ENCODE measurements at places on chromosomes 2 and 18.

GRCh38 chr18:74638210-74638609 is 40.5 kb downstream of the ZNF407 start:
- H3K4me3 ChIP-seq = no peak overlapping the region
- no peaks in the 10 kb centered on the region for H3K36me3 ChIP-seq
- H3K4me1 ChIP-seq = no peaks in the 10 kb centered on the region

DNA sequence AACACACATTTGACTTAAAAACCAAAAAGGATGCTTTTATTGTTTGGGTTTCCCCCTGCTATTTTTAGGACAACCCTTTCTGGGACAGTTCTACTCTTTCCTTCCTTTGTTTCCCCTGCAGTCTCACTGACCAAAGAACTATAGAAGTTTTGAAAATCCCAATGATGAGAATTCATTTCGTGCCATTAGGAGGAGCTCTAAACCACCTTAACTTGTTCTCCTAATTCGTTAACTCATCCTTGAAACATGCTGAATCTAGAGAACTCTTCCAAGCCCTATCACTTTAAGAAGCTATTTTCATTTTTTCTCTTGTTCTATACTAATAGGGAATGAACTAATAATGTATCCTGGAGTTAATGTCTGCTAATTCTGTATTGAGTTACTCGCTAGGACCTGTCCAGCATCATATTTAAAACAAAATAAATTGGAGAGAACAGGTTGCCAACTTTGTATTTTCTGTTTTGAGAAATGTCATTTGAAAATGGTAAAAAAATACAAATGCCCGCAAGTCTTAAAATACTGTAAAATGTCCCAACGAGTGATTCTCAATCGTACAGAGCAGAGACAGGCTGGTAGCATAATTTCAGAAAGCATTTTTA is 62.9 kb downstream of the AFTPH start:
- H3K27me3 ChIP-seq = no peaks in the 10 kb centered on the region
- H3K36me3 ChIP-seq = peaks cover 17% of the 10 kb centered on the region
- no peaks in the 10 kb centered on the region for H3K4me1 ChIP-seq

GRCh38 chr2:30545875-30546274 is 98.8 kb downstream of the LCLAT1 start:
- H3K4me3 ChIP-seq = no peak overlapping the region
- no peaks in the 10 kb centered on the region for H3K4me1 ChIP-seq
- no peak for DNase-seq
- no peak overlapping the region for H3K27ac ChIP-seq

DNA sequence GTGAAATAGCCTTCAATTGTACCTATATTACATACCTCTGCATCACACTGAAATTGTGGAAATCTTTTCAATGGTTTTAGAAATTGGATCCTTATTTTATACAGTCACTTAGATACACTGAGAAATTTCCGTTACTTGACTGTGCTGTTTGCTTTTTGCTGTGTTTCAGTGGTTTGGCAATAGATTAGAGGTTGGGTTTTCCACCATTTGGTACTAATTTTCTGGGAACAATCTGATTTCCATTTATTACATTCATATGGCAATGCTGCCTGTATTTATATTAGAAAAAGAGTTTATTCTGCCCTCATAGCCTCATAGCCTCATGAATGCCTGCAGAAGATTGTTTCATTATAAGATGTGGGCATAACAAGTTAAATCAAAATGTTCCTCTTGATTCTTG is 285.0 kb downstream of the GULP1 start:
- H3K36me3 ChIP-seq = no peaks in the 10 kb centered on the region
- no peak overlapping the region for H3K4me3 ChIP-seq
- no peak for DNase-seq
- no peaks in the 10 kb centered on the region for H3K27me3 ChIP-seq
- H3K27ac ChIP-seq = no peak overlapping the region

- H3K27me3 ChIP-seq = peaks cover 10% of the 10 kb centered on the region
- H3K36me3 ChIP-seq = peaks cover 7% of the 10 kb centered on the region
These were observed 86.1 kb downstream of the LPIN1 start for GRCh38 chr2:11832531-11832930.

DNA sequence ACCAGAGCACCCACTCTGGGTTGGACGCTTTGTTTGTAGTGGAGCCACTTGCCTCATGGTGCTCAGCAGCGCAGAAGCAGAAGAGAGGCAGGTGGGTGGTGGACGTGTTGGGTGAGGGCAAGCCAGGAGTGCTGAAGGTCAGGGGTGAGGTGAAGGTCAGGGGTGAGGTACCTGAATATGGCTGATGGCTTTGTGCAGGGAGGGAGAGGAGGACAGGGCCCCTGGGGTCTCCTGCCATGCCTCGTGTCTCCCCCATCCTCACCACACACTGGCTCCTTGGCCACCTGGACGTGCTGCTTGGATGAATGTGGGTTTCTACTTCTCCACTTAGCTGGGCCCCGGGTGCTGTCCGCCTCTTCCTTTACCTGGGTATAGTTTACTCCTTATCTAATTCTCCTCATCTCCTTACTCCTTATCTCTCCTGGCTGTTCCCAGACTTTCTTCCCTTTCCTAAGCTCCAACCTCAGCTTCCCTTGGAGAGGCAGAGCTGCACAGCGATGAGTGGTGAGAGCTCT is 68.1 kb downstream of the DYSF start:
- H3K27ac ChIP-seq = no peak overlapping the region
- H3K4me3 ChIP-seq = no peak overlapping the region
- no peak for DNase-seq
- H3K4me1 ChIP-seq = no peaks in the 10 kb centered on the region

GRCh38 chr2:149489452-149489851 is 98.1 kb downstream of the MMADHC start:
- H3K4me1 ChIP-seq = no peaks in the 10 kb centered on the region
- H3K27me3 ChIP-seq = peaks cover 39% of the 10 kb centered on the region
- no peak for DNase-seq
- H3K4me3 ChIP-seq = no peak overlapping the region
- H3K27ac ChIP-seq = no peak overlapping the region

- no peaks in the 10 kb centered on the region for H3K27me3 ChIP-seq
- peak; percentile 39 for DNase-seq
- H3K36me3 ChIP-seq = no peaks in the 10 kb centered on the region
- H3K27ac ChIP-seq = no peak overlapping the region
- H3K4me1 ChIP-seq = no peaks in the 10 kb centered on the region
These were observed 117.6 kb downstream of the FAM124B start for GRCh38 chr2:224284134-224284946.

- DNase-seq = no peak
- H3K4me3 ChIP-seq = no peak overlapping the region
- no peaks in the 10 kb centered on the region for H3K27me3 ChIP-seq
- no peak overlapping the region for H3K27ac ChIP-seq
These were observed 25.2 kb downstream of the RHOB start for GRCh38 chr2:20471902-20472559.

DNA sequence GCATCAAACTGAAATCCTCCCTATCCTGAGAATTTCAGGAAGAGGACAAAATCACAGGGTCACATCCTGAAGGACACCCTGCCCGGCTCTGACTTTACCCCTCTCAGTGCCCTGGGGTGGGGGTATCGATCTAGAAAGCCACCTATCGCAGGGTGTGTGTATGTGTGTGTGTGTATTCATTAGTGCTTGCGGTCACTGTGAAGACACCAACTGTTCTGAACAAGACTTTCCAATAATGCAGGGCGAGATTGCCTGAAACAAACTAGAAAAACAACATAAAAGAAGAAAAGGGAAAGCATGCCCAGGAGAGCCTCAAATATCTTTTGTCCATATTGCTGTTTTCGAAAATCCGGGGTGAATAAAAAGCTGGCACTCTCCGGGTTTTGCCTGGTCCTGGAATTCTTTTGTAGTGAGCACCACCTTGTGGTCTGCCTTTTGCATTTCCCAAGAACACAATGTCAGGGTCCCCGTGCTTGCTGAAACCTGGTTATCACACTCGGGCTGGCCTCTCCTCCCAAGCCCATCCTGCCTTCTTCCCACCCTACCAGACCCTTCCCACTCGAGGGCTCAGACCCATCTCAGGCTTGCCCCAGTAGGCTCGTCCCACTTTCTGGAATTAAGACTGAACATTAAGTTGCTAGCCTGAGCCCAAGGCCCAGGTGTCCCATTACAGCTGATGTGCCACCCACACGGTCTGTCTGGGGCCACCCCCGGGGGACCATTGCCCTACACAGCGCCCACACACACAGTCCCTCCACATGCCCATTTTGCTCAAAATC is 25.0 kb upstream of the COPS8 start:
- peak; percentile 66 for DNase-seq
- no peak overlapping the region for H3K27ac ChIP-seq
- no peaks in the 10 kb centered on the region for H3K4me1 ChIP-seq
- no peaks in the 10 kb centered on the region for H3K27me3 ChIP-seq
- no peaks in the 10 kb centered on the region for H3K36me3 ChIP-seq

GRCh38 chr2:155141418-155141817 is 442.9 kb downstream of the KCNJ3 start:
- no peak overlapping the region for H3K4me3 ChIP-seq
- no peak for DNase-seq
- H3K36me3 ChIP-seq = no peaks in the 10 kb centered on the region
- no peak overlapping the region for H3K27ac ChIP-seq

DNA sequence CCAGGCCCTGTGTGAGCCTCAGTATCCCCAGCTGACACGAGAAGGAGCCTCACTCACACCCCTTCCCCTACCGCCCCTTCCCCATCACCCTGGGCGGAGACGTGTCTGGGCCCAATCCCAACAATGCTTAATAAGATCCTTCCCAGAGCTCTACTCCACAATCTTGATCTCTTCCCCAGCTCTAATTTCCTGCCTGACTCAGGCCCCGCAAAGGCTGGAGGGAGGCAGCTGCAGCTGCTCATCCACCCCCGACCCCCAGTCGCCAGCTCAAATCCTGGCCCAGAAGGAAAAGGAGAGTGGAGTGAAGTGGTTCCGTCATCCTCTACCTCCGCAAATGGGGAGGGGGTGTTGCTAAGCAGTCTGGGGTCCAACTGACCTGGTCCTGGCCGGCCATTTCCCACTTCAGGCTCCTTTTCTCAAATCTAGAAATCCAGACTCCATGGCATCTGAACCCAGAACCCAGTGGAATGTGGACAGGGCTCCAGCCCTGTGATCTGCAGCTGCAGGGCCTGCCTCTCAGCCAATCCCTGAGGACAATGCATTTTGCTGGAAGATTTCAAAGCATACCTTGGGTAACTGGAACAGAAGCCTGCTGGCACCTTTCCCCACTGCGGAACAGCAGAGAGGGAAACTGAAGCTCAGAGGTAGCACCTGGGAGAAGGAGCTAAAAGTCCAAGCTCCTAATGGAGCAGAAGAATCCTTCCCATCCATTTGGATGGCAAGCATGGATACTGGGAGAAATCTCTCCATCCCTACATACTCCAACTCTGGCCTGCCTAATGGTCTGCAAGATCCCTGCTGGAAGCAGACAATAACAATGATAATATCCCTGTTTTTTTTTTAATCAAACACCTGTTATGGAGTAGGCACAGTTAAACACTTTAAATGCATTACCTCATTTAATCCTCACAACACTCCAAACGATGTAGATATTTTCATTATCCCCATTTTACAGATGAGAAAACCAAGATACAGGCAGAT is 5.6 kb upstream of the TNS1 start:
- no peak for DNase-seq
- H3K4me3 ChIP-seq = no peak overlapping the region
- H3K36me3 ChIP-seq = peaks cover 4% of the 10 kb centered on the region
- no peak overlapping the region for H3K27ac ChIP-seq
- peaks cover 91% of the 10 kb centered on the region for H3K27me3 ChIP-seq
- no peaks in the 10 kb centered on the region for H3K4me1 ChIP-seq

GRCh38 chr18:28127228-28127627 is 49.7 kb downstream of the CDH2 start:
- DNase-seq = no peak
- no peaks in the 10 kb centered on the region for H3K36me3 ChIP-seq
- H3K27ac ChIP-seq = no peak overlapping the region
- H3K4me1 ChIP-seq = peaks cover 20% of the 10 kb centered on the region
- H3K27me3 ChIP-seq = no peaks in the 10 kb centered on the region
- no peak overlapping the region for H3K4me3 ChIP-seq

DNA sequence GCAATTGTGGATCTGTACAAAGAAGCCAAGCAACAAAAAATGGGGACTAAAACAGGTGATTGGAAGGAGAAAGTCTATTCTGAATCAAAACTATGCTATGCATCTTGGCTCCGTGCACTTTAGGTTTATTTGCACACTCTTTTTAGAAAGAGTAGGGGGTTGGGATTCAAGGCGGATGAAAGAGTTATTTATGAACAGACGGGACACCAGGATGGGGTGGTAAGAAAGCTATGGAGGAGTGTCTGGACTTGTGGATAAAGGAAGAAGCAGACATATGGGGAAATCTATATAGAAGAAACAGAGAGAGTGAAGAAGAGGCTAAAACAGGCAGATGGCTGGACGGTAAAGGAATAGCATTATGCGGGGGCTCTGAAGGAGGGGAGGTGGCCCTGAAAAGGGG is 57.8 kb downstream of the TCF4 start:
- no peaks in the 10 kb centered on the region for H3K27me3 ChIP-seq
- no peak for DNase-seq
- H3K27ac ChIP-seq = no peak overlapping the region
- H3K36me3 ChIP-seq = no peaks in the 10 kb centered on the region
- H3K4me3 ChIP-seq = no peak overlapping the region

GRCh38 chr2:133732982-133733900 is 165.0 kb upstream of the NCKAP5 start:
- no peak overlapping the region for H3K4me3 ChIP-seq
- no peaks in the 10 kb centered on the region for H3K4me1 ChIP-seq
- no peak overlapping the region for H3K27ac ChIP-seq
- no peaks in the 10 kb centered on the region for H3K36me3 ChIP-seq
- no peaks in the 10 kb centered on the region for H3K27me3 ChIP-seq
- DNase-seq = no peak

DNA sequence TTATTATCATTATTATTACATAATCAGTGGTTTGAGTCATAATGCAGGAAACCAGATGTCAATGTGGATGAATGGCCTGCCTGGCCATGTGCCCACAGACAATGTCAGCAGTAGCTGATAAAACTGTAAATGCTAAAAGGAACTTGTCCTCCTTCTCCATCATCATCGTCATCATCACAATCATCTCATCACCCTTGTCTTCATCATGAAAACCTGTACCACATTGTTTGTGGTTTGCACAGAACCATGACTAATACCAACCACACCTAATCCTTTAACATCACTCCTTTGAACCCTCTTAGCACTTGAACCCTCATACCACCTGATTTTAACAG is 96.0 kb downstream of the HNMT start:
- DNase-seq = peak; percentile 72
- H3K4me1 ChIP-seq = no peaks in the 10 kb centered on the region
- H3K27ac ChIP-seq = no peak overlapping the region
- H3K36me3 ChIP-seq = no peaks in the 10 kb centered on the region

DNA sequence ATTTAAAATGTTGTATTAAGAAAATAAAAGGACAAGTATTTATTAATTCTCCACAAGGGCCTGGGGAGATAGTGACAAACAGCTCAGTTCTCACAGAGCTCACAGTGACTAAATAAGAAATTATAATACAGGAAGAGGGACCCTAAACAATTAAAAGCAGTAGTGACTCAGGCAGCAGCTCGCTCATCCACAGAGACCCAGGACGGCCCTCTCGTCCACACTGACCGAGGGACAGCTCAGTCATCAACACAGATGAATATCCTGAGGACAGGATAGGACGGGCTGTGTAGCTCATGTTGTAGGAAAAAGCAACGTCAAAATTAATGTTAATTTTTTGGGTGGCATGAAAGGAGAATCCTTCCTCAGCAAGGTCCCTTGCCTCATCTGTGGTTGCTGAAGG is 44.1 kb downstream of the PARD6G start:
- H3K36me3 ChIP-seq = no peaks in the 10 kb centered on the region
- DNase-seq = no peak
- no peak overlapping the region for H3K27ac ChIP-seq
- no peaks in the 10 kb centered on the region for H3K4me1 ChIP-seq
- H3K4me3 ChIP-seq = no peak overlapping the region
